ENCODE measurements at places on chromosomes 12 and 14.
A peak's percentile ranks its signal among the peaks of the same experiment; 100 is the strongest.

DNA sequence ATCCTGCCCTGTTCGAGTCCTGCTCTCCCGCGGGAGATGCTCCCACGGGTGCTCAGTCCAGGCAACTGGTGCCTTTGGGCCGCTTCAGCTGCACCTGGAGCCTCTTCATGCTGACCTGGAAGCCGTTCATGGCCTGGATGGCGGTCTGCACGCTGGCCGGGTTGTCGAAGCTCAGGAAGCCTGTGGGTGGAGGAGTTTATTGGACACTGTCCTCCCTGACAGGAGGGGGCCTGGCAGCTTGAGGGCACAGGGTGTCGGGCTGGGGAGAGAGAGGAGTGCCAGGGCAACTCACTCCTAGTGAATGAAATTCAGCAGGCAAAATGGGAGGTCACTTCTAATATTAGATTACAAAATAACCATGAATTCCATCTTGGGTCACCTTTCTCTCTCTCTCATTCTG, 9.3 kb upstream of the NFYB start:
- DNase-seq, result no peak

DNA sequence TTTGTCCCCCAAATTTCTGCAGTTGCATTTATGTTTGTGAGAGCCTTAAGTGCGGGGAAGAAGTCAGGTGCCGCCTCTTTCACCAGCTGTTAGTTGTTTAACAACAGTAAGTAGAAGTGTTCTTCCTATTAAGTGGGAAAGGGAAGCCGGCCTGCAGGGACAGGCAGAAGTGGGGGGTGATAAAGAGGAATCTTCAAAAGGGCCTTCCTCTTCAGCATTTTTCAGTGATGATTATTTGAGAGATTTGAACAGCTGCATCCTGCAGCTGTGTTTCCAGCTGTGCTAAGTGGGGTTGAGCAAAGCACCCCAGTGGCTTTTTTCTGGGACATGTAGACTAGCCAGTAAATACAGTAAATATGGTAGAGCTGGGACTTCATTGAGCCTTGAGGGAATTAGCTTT, 32.1 kb upstream of the SLC38A1 start:
- DNase-seq, result no peak

GRCh38 chr12:31589904-31590641, 863 bp downstream of the DENND5B start:
- DNase-seq, result peak; percentile 53

- DNase-seq, result no peak
Measured at GRCh38 chr12:8837291-8837690, 14.9 kb downstream of the A2ML1 start.

DNA sequence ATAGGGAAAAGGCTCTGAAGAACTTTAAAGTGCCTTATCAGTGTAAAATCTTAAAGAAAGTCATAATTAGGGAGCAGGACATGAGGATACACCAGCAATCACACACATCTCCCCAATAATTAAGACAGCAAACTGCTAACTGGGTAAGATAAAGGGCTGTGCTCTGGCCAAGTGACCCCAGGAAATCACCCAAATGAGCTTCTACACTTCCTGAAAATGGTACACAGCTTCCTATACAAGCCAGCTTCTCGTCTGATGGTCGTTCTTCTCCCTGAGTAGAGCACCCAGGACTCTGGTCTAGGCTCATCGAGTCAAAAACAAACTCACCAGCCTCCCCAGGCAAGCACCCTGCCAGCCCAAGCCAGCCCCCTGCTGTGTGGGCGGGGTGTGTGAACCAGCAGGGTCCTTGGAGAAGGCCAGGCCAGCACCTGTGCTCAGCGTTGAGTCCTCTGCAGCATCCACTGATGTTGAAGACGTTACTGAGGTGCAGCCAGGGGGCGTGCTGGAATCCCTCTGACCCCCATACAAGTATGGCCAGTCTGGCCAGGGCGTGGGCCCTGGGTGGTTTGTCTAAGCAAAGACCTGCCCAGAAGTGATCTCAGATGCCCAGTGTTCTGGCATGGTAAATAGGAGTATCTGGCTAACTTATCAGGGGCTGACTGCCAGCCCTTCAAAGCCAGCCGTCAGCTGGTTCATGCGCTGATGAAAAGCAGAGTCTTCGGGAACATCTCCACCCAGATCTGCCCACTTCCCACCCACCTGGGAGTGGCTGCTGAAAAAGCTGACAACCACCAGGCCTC, 41.4 kb downstream of the ACTN1 start:
- DNase-seq, result no peak

All from NCI-H526 treated with DMSO at 0.1 percent for 48 hours (cell line).